Hematopoietic multipotent progenitor cell treated with erythropoietin and hydrocortisone succinate and interleukin-3 and kit ligand, for 6 days (in vitro differentiated cells): ENCODE measurements at places on chromosomes 2 and 18.

DNA sequence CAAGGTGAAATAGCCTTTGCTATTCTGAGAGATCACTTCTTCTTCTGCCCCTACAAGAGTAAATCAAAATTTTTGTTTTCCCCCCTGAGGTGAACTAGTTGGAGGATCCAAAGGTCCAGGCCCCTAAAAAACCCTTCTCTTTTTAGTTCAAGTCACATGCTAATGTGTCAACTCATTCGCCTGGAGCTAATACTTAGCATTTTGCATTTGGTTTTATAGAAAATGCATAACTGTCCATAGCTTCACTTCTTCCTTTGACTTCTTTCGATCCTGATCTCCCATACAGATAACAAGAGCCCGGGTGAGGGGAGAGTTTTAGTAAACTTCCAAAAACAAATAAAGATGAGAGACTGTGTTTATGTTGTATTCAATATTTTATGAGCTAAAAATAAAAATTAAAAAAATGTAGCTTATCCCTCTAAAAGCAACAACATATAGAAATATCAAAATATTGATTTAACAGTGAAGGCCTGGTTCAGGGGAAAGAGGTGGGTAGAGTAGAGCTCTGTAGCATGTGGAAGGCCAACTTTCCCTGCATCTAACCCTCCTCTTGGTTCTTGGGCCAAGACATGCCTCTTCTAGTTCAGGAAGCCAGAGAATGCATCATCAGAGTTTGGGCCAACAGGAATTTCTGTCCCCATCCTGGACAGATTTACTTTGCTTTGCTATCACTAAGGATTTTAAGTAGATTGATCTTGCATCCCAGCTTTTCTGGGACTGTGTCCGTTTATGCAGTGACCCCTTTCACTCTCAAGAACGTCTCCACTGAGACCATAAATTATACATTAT, 333.8 kb downstream of the ALK start:
- no peak for DNase-seq

DNA sequence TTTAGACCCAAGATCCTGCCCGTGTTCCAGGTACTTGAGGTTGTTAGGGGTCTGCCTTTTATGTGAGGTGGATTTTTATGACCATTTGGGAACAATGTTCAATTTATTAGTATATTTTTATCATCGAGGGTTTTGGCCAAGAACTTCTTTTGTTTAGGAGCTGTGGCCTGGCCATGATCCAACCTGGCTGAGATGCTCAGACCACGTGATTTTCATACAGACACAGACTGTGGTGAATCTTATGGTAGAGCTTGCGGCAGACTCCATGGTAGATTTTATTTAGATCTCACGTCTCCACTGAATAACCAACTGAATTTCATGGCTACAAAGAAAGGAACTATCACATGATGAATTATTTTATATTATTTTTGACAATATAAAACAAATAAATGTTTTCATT, 405.5 kb upstream of the VWC2L start:
- DNase-seq, result no peak

DNA sequence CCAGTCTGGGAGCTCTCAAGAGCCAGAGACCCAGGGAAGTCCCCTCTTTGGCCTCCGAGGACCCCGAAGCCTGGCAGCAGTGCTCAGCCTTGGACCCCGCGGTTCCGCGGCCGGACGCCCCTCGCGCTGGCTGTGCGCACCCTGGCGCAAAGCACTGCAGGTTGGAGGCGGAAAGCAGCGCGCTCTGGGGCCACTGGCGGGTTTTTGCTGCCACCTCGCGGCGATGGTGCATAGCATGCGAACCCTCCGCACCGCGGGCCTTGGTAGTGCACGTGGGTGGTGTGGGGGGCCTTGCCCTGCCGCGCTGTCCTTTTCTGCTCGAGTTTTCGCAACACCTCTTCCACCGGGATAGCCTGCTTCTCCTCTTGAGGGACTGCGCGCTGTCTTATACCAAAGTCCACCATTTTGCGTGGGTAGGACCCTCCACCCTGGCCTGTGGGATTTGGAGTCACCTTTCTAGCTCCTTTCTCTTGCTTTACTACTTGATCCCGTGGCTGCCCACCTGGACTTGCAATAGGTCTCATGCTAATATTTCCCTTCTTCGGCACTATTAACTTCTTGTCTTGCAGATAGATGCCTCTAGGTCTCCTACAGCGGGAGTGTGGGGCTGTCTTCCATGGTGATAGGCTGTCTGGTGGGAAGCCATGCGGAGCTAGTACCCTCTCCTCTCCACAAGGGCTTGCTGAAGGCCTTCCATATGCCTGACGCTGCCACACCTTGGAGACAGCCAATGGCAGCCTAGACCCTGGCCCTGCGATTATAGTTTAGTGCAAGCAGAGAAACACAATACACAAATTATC, 14.3 kb downstream of the SIX3 start:
- peak; percentile 84 for DNase-seq

DNA sequence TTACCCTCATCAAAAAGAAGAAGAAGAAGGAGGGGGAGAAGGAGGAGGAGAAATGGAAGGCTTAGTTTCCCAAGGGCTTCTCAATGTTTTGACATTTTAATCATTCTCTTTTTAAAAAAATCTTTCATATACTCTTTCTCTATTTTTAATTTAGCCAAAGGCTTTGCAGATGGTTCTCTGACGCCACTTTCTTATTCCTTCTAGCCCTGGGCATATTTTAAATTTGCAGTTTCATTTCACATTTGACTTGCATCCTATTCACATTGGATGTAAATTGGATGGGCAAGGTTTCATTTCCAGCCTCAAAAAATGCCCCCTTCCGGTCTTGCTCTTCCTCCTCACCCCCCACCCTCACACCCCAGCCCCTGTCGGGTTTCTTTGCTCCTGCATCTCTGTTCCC, 29.8 kb downstream of the MAL start:
- DNase-seq, result no peak

DNA sequence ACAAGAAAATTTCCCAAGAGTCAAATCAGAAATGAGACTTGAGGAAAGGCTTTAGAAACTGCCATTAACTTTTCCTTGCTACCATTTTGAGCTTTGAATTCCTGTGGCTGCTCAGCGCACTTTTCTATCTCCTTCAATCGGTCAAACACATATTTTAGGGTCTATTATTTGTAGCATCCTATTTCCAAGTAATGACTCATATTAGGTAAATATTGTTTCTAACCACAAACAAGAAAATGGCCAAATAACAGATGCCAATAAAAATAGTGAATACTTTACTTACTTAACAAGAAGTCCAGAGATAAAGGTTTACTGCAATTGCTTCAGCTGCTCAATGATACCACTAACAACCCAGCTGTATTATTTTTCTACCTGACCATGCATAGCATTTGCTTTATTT, 29.7 kb upstream of the CCDC178 start:
- no peak for DNase-seq

GRCh38 chr2:44335806-44336538, 25.3 kb downstream of the PREPL start:
- DNase-seq, result no peak

DNA sequence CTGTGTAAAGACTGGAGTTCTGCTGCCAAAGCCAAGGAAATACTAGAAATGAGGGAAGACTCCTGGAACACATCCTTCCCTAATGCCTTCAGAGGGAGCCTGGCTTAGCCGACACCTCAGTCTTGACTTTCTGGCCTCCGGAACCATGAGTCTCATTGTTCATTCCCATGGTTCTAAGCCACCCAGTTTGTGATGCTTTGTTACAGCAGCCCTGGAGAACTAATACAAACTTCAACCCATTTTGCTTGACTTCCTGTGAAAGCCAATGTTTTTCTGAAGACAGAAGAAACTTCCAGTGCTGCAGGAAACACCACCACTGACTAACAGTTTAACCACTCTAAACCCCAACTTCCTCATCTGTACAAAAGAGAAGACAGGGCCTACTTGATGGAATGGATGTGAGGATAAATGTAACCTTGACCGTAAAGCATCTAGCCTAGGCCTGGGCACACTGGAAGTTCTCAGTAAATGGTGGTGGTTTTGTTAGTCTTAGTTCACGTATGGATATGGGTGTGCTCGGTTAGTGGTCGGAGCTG, 85.9 kb upstream of the RFX8 start:
- peak; percentile 56 for DNase-seq

DNA sequence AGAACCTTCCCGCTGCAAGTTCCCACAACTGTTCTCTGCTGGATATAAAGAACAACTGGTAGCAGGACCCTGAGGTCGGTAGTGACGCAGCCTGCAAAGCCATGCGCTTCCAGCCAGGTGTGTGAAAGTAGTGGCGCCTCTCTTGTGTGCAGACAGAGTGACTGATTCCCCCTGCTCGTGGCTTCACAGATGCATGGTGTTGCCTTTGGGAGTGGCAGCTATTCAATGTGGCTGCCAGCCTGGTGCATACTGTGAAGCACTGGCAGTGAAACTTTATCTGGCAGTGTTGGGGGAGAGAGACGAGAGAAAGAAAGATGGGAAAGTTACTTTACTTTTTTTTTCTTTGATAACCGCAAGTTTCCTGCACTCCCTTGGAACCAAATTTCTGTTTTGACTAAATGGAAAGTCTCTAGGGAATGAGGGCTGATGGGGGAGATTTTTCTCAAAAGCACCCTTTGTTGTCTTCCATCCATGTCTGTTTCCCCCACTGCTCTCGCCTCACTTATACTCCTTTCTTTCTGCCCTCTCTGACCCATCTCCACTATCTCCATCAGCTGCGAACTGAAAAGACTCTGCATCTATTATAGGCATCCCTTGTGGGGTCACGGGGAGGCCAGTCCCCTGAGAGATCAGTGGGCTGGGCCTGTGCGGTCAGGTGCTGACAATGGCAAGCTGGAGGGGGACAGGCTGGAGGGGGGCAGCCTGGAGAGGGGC, 90.0 kb upstream of the TNP1 start:
- DNase-seq, result no peak

DNA sequence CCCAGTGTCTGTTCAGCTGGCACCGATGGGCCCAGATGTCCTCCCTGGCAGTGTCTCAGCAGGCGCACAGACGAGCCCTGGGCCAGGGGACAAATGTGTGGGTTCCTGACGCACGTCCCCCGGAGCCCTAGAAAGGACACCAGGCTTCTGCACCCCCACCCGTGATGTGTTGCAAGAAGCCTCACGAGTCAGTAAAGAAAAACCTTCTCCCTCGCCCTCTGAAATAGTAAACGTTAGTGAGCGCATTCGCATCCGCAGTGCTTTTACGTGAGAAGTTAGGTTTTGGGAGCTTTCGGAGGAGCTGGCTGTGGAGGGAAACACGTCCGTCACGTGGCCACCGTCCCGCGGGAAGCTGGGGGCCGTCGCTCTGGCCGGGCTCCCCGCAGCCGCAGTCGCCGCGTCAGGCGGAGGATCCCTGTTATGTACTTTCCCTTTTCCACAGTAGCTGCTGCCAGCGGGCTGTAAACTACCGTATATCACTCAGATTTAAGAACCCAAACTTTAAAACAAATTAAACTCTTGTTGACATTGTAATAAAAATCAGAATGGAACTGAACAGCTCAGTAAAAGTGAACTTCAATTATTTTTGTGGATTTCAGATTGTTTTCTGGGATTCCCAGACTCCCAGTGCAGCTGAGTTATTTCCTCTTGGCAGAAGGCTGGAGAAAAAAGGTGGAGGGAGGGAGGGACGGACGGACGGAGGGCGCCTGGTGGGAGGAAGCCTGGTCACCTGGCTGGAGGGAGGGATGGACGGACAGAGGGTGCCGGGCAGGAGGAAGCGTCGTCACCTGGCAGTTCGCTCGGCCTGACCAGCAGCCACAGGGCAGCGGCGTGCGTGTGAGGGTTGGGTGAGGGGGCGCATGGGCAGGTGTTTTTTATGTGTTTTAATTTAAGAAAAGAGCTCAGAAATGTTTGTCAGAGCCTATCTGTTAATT, 112.1 kb downstream of the NFATC1 start:
- peak; percentile 68 for DNase-seq

DNA sequence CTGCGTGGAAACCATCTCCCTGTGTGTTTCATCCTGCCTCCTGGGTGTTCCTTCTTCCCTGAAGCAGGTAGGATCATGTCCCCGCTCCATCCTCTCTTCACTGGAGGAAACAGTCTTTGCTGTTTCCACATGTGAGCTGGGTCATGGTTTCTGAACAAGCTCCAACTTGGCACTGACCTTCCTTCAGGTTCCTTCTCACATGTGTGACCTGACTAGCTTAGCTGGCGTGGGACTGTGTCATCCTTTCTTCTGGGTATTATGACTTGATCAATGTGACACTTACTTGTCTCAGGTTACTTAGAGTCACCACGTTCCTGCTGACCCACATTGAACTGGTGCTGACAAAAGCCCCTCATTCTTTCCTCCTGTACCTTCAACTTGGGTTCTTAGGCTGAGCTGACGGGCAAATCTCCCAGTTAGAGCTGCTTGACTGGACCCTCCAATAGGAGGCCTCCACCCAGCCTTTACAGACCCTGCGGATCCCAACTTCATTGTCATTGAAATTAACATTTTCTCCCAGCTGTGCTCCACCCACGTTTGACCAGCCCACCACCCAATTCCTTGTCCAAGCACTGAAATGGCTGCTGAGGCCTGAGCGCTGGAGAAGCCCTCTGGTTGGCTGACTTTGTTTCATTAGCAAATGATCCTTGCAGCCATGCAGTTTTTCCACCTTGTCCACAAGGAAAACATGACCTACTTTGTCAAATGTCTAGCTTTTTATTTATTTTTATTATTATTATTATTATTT, 128.1 kb downstream of the DDX1 start:
- DNase-seq, result no peak

- DNase-seq, result no peak
Observed at GRCh38 chr2:240732911-240733622, 41.4 kb downstream of the AQP12A start.

DNA sequence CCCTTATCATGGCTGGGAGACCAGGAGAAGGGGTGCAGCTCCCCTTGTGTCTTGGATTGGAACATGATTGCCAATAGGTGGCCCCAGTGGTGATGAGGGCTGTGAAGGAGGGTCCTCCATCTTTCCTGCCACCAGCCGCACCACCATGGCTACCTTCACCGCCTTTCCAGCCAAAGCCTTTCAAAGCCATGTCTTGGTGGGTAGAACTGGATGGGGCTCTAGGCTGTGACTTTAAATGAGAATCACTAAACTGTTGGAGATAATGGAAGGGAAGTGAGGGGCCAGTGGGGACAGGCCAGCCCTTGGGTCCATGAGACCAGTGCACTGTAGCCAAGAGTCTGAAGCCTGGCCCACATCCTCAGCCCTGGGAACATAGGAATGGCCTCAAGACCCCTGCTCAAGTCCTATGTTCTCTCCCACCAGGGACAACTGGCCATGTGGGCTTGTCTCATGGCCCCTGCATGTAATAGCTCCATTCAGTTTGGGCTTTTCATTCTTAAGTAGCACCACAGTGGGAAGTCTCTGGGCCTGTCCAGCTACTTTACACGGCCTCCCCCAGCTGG, 345.7 kb downstream of the DYSF start:
- DNase-seq, result no peak

GRCh38 chr2:26585100-26585499, 56.1 kb downstream of the CIB4 start:
- no peak for DNase-seq

- DNase-seq, result peak; percentile 38
Observed at GRCh38 chr2:189661957-189662321, 680 bp downstream of the ASNSD1 start.

DNA sequence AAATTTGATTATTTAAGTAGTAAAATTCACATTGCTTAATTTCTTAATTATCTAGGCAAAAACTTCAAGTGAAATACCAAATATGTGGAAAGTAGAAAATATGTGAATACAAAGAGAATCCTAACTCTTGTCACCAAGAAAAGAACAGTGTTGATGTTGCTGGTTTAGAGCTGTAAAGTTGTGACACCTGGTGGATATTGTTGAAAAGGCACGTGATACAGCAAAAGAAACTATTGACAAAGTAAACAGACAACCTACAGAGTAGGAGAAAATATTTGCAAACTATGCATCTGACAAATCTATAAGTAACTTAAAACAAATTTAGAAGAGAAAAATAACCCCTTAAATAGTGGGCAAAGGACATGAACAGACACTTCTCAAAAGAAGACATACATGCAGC, 25.6 kb upstream of the ZC3H15 start:
- peak; percentile 68 for DNase-seq
